ENCODE measurements at places on chromosomes 5 and 9. TPM values are rescaled to one million over a fixed set of nuclear protein-coding genes. Genes with fewer than 3 reads are reported as not detected.

- no peaks in the 10 kb centered on the region for H3K36me3 ChIP-seq
- DNase-seq, result no peak
- no peak overlapping the region for H3K27ac ChIP-seq
- H3K27me3 ChIP-seq, result no peaks in the 10 kb centered on the region
- no peak overlapping the region for H3K4me3 ChIP-seq
These were observed 16.1 kb downstream of the AHRR start for GRCh38 chr5:337563-338130.

DNA sequence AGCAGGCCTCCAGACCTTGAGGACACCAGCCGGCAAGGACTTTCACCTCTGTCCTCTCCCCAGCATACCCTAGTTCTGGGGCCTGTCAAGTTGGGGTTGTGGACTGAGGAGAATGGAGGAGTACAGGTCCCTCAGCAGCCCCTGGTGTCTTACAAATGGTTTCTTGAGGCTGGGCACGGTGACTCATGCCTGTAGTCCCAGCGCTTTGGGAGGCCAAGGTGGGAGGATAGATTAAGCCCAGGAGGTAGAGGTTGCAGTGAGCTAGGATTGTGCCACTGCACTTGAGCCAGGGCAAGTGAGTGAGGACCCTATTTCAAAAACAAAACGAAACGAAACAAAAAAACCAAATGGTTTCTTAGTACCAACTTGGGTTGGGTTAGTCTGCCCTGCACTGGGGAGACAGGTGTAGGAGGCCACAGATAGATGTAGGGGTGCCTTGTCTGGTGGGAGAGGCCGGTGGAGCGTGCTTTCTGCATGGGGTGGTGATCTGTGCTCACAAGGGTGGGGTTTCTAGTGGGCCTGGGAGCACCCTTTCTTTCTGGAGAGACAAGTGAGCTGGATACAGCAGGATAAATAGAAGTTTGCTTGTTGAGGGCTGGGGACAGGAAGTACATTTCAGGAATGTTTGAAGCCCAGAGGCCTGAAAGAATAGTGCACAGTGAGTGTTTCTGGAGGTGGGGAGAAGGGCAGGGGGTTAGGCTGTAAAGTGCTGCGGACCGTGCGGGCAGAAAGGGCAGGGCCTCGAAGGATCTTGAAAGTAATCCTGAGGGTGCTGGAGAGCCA lies 37.7 kb upstream of the PSD2 start:
- peaks cover 42% of the 10 kb centered on the region for H3K27me3 ChIP-seq
- no peaks in the 10 kb centered on the region for H3K36me3 ChIP-seq
- peaks cover 10% of the 10 kb centered on the region for H3K4me1 ChIP-seq
- H3K4me3 ChIP-seq, result no peak overlapping the region

- H3K27ac ChIP-seq, result no peak overlapping the region
- peaks cover 6% of the 10 kb centered on the region for H3K4me1 ChIP-seq
- DNase-seq, result no peak
- H3K36me3 ChIP-seq, result no peaks in the 10 kb centered on the region
- no peak overlapping the region for H3K4me3 ChIP-seq
These were observed 267.5 kb downstream of the ENC1 start for GRCh38 chr5:74373076-74373475.

The ANKRD18B gene
- not detected for total RNA-seq

- no peak overlapping the region for H3K4me3 ChIP-seq
- no peak for DNase-seq
- H3K27ac ChIP-seq, result no peak overlapping the region
- no peaks in the 10 kb centered on the region for H3K27me3 ChIP-seq
These were observed 23.0 kb downstream of the ARRDC3 start for GRCh38 chr5:91359962-91360609.

DNA sequence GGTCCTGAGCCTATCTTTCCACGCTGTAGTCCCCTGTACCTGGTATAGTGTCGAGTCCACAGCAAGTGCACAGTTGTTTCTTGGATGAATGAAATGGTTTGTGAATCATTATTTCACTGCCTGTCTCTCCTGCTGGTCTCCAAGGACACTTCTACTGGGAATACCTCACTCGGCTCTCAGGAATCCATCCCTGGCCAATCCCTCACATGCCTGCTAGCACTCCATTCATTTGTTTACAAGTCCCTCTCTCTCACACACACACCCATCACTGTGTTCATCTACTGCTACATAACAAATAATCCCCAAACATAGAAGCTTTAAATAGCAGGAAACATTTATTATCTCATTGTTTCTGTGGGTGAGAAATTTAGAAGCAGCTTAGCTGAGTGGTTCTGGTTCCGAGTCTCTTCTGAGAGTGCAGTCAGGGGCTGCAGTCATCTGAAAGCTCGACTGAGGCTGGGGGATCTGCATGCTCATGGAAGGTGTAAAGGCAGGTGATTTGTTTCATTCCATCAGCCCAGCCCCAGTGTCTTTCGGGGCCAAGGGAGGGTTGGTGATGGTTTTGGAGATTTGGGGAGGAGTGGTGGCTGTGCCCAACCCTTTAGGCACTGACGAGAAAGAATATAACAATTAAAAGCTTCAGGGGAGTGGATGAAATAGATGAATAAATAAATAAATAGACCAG lies 132.7 kb upstream of the IER5L start:
- no peak overlapping the region for H3K4me3 ChIP-seq
- H3K36me3 ChIP-seq, result no peaks in the 10 kb centered on the region
- H3K4me1 ChIP-seq, result no peaks in the 10 kb centered on the region

DNA sequence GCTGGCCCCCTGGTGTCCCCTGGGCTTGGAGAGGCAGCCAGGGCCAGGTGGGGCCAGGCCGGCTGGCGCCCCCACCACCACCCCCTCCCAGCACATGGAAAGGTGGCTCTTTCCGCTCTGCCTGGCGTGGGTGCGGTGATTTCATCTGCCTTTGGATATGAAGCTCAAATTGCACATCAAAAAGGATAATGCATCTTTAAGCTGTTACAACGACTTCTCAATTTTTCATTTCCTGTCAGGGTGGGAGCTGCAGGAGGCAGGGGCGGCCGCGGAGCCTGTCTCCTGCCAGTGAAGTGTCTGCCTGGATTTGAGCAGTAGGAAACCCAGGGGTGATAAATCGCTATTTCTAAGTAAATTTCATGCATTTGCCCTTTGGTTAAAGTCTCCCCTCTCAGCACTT lies 169.2 kb upstream of the MVB12B start:
- no peaks in the 10 kb centered on the region for H3K36me3 ChIP-seq
- DNase-seq, result no peak
- H3K27ac ChIP-seq, result no peak overlapping the region
- no peak overlapping the region for H3K4me3 ChIP-seq

The HIGD2A gene
- 212 TPM for total RNA-seq

DNA sequence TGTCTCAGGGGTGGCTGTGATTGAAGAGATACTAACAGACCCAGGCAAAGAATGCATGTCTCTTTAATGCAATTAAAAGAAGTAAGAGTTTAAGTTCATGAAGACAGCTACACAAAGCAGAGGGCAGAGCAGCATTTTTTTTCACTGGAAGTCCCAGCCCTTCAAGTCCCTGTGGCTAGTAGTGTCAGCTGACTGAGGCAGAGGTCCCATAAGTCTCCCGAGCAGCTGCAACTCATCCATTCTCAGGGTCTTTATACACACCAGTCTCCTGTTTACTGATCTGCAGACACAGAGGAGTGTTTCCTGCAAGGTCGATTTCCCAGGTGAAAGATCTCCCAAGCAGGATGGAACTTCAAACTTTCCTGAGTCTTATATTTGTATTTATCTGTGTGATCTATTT lies 169.4 kb upstream of the GLRA1 start:
- H3K27me3 ChIP-seq, result no peaks in the 10 kb centered on the region
- H3K4me3 ChIP-seq, result no peak overlapping the region
- H3K36me3 ChIP-seq, result no peaks in the 10 kb centered on the region

- H3K36me3 ChIP-seq, result peaks cover 9% of the 10 kb centered on the region
- peaks cover 61% of the 10 kb centered on the region for H3K4me1 ChIP-seq
- H3K27ac ChIP-seq, result no peak overlapping the region
- DNase-seq, result no peak
These were observed 5.4 kb downstream of the PUM3 start for GRCh38 chr9:2838371-2839000.

The CHMP5 gene
- total RNA-seq, result 46.8 TPM

The SLC6A7 gene
- not detected for total RNA-seq

The PLAC8L1 gene
- total RNA-seq, result 0.56 TPM

The PRRX2 gene
- 0.30 TPM for total RNA-seq

DNA sequence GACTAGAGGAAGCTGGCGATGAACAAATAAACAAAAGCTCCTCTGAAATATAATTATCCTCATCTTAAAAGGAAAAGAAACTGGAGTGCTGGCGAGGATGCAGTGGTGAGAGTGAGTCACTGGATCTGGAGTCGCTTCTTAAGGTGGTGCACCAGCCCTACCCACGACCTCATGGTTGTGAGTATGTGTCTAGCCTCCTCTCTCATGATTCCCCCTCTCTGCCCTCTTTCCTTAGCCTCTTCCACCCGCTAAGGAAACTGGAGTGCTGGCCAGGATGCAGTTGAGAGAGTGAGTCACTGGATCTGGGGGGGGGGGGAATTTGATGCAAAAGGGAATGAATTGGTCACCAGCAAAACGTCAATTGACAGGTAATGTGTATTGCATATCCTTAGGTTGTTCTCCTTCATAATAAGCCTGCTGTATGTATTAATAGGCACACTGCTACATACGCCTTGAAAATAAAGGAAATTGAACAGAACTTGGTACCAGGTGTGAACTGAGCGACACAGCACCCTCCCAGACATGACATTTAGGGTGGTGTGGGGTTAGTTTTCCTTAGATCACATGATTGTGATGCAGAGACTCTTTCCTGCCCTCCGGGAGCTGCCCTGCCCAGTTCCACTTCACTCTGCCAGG lies 36.3 kb upstream of the EBF1 start:
- no peaks in the 10 kb centered on the region for H3K36me3 ChIP-seq
- H3K4me3 ChIP-seq, result no peak overlapping the region
- H3K4me1 ChIP-seq, result no peaks in the 10 kb centered on the region
- H3K27ac ChIP-seq, result no peak overlapping the region

The NRG2 gene
- 4.0 TPM for total RNA-seq

- no peaks in the 10 kb centered on the region for H3K4me1 ChIP-seq
- no peak overlapping the region for H3K27ac ChIP-seq
- DNase-seq, result no peak
These were observed 60.6 kb upstream of the GRIA1 start for GRCh38 chr5:153429761-153430380.

GRCh38 chr5:149600932-149601331 lies 19.6 kb downstream of the ARHGEF37 start:
- no peak overlapping the region for H3K4me3 ChIP-seq
- H3K4me1 ChIP-seq, result peaks cover 22% of the 10 kb centered on the region
- H3K27me3 ChIP-seq, result no peaks in the 10 kb centered on the region
- H3K36me3 ChIP-seq, result peaks cover 63% of the 10 kb centered on the region
- DNase-seq, result no peak
- H3K27ac ChIP-seq, result no peak overlapping the region

- peaks cover 19% of the 10 kb centered on the region for H3K36me3 ChIP-seq
- no peak for DNase-seq
- no peak overlapping the region for H3K4me3 ChIP-seq
- no peaks in the 10 kb centered on the region for H3K27me3 ChIP-seq
These were observed 29.7 kb downstream of the PWWP2A start for GRCh38 chr5:160089531-160089930.

- H3K4me3 ChIP-seq, result no peak overlapping the region
- no peaks in the 10 kb centered on the region for H3K4me1 ChIP-seq
- DNase-seq, result no peak
- H3K36me3 ChIP-seq, result no peaks in the 10 kb centered on the region
- H3K27ac ChIP-seq, result no peak overlapping the region
- no peaks in the 10 kb centered on the region for H3K27me3 ChIP-seq
These were observed 155.4 kb upstream of the CLINT1 start for GRCh38 chr5:158014372-158014771.

DNA sequence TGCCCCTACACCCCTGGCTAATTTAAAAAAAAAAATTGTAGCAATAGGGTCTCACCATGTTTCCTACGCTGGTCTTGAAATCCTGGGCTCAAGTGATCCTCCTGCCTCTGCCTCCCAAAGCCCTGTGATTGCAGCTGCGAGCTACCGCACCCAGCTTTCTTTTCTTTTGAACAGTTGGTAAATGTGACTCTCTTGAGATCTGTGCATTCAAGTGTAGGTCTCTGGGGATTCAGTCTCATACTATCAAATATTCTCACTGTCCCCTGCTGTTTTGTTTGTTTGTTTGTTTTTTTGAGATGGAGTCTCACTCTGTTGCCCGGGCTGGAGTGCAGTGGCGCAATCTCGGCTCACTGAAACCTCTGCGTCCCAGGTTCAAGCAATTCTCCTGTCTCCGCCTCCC lies 42.3 kb upstream of the CXXC5 start:
- H3K36me3 ChIP-seq, result peaks cover 6% of the 10 kb centered on the region
- H3K27me3 ChIP-seq, result no peaks in the 10 kb centered on the region
- peaks cover 5% of the 10 kb centered on the region for H3K4me1 ChIP-seq
- no peak overlapping the region for H3K4me3 ChIP-seq

The TRPM6 gene
- total RNA-seq, result 0.35 TPM

The MELK gene
- 0.37 TPM for total RNA-seq

The OR1Q1 gene
- total RNA-seq, result not detected

- DNase-seq, result no peak
- H3K4me1 ChIP-seq, result peaks cover 24% of the 10 kb centered on the region
- H3K27me3 ChIP-seq, result no peaks in the 10 kb centered on the region
- H3K27ac ChIP-seq, result peak within 1 kb of the TSS; percentile 100
- no peaks in the 10 kb centered on the region for H3K36me3 ChIP-seq
These were observed at the start of gene FER for GRCh38 chr5:108747774-108748400. Gene FER (plus strand): TSS chr5:108747897. CDS start chr5:108798183, 50,286 bp downstream.

GRCh38 chr5:141753971-141754713 lies 72.1 kb upstream of the ARAP3 start:
- H3K4me1 ChIP-seq, result peaks cover 6% of the 10 kb centered on the region
- no peaks in the 10 kb centered on the region for H3K36me3 ChIP-seq
- H3K27me3 ChIP-seq, result peaks cover 48% of the 10 kb centered on the region
- H3K4me3 ChIP-seq, result no peak overlapping the region
- no peak overlapping the region for H3K27ac ChIP-seq

- DNase-seq, result no peak
- no peaks in the 10 kb centered on the region for H3K27me3 ChIP-seq
- no peaks in the 10 kb centered on the region for H3K36me3 ChIP-seq
- H3K4me1 ChIP-seq, result no peaks in the 10 kb centered on the region
- no peak overlapping the region for H3K4me3 ChIP-seq
- no peak overlapping the region for H3K27ac ChIP-seq
These were observed 62.3 kb downstream of the THBS4 start for GRCh38 chr5:80097451-80097850.

DNA sequence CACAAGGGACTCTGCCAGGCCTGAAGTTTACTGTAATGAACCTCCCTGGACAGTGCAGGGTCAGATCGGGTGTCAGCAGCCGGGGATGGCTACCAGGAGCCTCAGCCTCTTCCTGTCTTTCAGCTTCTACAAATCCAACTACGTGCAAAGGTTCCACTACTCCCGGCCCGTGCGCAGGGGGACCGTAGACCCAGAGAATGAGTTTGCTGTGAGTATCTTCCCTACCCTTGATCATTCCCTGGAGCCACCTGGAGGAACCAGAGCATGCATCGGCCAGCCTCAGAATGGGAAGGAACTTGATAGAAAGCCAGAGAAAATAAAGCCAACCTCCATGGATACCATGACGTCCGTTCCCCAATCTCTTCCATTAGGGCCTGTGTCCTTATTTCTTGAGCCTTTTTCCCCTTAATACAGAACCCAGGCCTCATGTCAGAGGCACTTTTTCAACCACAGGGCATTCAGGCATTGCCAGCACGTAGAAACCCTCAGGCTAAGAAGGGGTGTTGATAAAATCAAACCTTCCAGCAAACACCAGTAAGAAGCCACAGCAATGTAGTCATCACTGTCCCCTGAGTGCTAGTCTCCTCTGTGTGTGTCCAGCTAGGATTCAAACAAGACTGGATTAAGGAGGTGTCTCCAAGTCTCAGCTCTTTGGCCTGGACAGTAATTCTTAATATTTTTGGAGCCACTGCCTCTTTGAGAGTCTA lies 49.0 kb upstream of the FOXI1 start:
- no peaks in the 10 kb centered on the region for H3K4me1 ChIP-seq
- DNase-seq, result no peak
- H3K4me3 ChIP-seq, result no peak overlapping the region
- H3K27ac ChIP-seq, result no peak overlapping the region
- no peaks in the 10 kb centered on the region for H3K27me3 ChIP-seq
